ENCODE measurements at places on chromosomes 4 and X.

- no peak for DNase-seq
These were observed 70.9 kb downstream of the HS6ST2 start for GRCh38 chrX:132887569-132887968.

GRCh38 chrX:137565921-137566745, at the start of gene ZIC3:
Gene ZIC3 (plus strand): TSS chrX:137566127. CDS start chrX:137566692, 565 bp downstream.
- DNase-seq: no peak

GRCh38 chrX:19897091-19897490, 9.7 kb upstream of the SH3KBP1 start:
- no peak for DNase-seq

- DNase-seq: peak; percentile 57
These were observed 44.8 kb downstream of the SMS start for GRCh38 chrX:21985332-21985777.

DNA sequence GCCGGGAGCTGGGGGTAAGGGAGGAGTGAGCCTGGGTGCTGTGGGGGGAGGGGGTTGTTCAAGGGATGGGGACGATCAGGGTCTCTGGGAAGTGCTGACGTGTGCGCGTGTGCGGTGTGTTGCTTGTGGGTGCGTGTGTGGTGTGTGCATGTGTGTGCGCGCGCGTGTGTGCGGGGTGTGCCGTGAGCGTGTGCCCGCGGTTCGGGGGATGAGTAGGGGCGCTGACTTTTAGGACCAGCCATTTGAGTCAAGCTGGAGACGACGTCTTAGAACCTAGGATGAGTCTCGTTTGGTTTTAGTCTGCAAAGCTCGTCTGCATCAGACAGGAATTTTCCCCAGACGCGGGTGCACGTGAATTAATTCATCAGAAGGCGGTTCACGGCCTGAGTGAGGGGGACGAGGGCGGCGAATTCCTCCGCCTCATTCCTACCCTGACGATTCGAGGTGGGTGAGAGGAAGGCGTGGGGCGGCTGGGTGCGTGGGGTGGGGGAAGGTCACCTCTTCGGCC, 950 bp upstream of the TMEM271 start:
- no peak for DNase-seq

GRCh38 chr4:78426972-78427371, 124.6 kb upstream of the ANXA3 start:
- DNase-seq: no peak

GRCh38 chr4:13640149-13640940, 12.8 kb upstream of the BOD1L1 start:
- DNase-seq: no peak

DNA sequence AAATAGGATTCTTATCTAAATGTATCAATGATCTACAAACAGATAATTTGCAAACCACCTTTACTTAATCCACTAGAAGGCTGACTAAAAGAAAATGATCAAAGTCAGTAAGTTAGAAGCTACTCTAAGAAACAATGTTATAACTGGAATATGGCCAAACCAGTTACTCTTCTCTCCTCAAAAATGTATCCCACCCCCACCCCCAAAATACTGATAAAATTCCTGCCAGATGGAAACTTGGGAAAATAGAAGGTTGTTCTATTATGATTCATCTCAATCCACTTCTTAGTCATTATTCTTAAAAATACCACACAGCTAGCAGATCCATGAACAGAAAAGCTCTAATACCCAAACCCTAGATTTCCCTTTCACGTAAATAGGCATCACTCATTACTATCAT, 206.4 kb downstream of the KLHL13 start:
- DNase-seq: no peak

All from activated T-cell treated with anti-CD3 and anti-CD28 coated beads for 24 hours (primary cell).